Right lung (tissue), 10 donors: ENCODE measurements at places on chromosomes 11 and 22. TPM values are rescaled to one million over a fixed set of nuclear protein-coding genes. Genes with fewer than 3 reads are reported as not detected.

DNA sequence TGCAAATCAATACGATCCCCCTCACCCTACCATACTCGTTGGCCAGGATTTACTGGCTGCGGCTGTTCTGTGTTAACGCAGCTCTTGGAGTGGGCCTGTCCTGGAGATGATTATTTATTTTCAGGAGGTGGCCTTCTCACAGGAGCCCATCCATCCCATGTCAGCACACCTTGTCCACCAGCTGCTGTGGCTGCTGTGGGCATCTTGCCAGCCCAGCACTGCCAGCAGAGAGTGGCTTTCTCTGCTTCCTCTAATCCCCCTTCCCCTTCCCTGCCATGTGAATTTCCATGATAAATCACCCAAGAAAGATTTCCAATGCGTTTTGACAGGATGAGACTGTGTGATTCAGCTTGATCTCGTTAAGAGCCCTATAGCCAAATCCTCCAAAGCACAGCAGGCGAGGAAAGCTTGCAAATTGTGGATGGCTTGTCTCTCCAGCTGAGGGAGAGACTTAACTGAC is 309.1 kb upstream of the C11orf87 start:
- no peak for DNase-seq

GRCh38 chr11:57874981-57875380 is 113.4 kb downstream of the CTNND1 start:
- no peak for DNase-seq

DNA sequence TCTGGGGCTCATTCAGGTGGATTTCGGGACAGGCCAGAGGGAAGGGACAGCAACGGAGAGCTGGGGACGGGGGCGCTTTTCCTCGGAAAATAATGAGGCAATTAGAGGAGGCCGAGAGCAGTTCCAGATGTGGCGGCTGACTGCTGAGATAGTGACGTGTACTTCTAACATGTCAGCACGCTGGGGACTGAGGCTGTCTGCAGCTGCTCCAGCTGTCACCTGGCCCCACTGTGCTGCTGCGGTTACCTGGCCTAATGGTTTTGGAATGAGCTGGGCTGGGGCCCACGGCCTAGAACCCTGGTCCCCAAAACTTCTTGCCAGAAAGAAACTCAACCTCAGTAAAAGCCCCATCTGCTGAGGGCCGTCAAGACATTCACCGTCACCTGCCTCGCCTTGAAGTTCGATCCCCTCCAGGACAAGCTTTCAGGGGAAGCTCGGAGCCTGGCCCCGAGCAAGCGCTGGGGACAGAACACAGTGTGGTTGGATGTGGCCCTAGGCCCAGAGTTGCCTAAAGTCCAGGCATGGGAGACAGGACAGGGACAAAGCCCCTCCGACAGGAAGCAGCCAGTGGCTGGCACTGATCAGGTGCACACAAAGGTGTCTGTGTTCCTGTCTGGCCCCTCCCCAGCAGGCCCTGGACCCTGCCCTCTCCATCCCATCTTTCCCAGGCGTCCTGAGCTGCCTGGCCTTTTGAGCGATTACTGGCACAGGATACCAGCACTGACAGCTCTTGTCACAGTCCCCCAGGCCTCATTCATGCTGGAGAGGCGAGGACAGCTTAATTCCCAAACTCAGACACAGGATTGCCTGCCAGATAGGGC is 22.1 kb downstream of the RPUSD4 start:
- DNase-seq, result no peak

CHEK2 gene
- 25.1 TPM for polyA plus RNA-seq

P4HA3 gene
- 2.7 TPM for polyA plus RNA-seq

DNA sequence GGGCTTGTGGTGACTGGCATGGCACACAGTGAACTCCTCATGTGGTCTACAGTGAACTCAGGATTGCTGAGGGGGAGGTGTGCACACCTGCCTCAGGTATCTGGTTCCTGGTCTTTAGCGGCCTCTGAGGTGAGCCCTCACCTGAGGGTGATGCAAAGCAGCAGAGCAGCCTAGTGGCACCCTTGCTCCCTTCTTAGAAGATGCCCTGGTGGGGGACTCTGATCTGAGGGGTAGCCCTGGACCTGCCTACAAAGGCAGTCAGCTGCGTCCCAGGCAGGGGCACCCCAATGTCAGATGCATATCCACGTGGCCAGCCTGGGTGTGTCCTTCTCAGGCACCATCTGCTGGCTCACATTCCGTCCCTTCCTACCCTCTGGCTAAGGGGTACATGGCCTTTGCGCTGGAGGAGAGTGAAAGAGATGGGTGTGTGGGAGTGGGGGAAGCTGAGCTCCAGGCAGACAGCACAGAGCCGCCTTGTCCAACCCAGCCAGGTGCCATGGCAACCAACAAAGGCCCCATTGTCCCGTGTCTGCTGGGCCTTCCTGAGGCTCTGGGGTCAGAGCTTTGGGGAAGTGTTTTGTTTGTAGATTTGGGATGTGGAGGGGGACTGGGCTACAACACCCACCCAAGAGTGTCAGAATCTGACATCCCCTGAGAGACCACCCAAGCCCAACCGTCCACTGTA is 5.8 kb downstream of the PLEKHB1 start:
- DNase-seq, result peak; percentile 18

DNA sequence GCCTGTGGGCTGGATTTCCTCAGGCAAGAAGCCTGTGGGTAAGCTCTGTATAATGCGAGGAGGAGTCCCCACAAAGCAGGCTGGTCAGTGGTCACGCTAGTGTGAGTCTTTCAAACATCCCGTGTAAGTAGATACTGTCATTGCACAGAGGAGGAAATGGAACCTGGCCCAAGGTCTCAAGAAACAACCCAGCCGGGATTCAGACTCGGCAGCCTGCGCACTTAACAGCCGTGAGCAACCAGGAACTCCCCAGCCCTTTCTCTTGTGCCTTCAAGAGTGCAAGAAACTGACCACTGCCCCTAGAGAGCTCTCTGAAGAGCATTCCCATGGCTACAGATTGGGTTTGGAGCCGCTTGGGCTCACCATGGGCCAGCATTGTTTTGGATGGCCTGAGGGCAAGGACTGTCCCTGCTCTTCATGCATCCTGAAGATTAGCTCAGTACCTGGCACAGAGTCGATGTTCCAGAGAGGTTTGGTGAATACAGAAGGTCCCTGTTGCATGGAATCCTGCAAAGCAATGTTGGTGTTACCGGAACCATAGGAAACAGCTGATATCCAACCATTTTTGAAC is 6.0 kb downstream of the MPST start:
- no peak for DNase-seq

DNA sequence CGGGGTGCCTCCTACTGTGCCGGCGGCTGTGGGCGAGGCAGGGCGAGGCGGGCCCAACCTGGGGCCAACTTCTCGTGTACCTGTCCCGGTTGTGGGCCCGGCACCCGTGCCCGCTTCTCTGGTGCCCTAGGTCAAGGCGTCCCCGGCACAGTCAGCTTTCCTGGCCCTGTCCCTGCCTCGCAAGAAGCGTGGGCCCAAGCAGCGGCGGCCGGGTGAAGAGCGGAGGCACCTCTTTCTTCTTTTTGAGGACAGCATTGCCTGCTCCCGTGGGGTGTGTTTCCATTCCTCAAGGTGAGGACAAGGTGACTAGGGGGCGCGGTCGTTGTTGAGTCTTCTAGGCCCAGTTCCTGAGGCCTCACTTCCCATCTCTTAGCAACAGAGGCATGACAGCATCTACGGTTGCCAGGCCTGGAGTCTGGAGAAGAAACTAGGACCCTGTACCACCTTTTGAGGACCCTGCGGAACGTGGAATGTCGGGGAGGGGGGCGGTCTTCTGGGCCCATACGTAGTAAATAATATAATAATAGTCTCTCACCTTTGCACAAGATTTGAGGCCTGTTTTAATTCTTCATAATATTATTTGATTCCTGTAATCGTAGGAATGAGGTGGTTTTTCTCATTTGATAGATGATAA is 418 bp downstream of the ACO2 start:
- DNase-seq, result no peak

DNA sequence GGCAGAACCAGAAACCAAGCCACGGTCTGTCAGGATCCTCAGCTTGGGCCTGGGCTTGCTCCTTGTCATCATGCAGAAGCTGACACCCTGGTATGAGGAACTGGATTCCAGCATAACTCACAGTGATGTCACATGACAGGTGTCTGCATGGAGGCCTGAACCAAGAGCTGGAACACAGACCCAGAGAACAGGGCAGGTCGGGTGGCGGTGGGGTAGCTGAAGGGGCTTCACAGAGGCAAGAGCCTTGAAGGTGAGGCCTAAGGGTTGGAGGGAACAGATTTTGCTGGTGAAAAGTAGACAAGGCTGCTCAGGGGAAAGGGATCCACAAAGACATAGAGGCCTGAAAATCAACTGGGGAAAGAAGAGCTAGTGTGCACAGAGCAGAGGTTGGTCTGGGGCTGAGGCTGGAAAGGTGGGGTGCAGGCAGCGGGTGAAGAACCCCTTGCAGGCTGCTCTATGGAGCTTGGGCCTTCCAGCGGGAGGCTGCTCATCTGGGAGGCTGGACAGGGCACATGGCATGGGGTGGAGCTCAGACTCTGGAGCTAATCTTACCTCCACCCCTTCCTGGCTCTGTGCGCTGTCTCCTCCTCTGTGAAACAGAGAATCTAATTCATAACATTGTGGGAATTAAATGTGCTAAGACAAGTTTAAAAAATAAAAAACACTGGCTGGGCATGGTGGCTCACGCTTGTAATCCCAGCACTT is 18.4 kb upstream of the RPS3 start:
- DNase-seq, result no peak

IGLL5 gene
- polyA plus RNA-seq, result 0.41 TPM

HTR3B gene
- 0.15 TPM for polyA plus RNA-seq

DNA sequence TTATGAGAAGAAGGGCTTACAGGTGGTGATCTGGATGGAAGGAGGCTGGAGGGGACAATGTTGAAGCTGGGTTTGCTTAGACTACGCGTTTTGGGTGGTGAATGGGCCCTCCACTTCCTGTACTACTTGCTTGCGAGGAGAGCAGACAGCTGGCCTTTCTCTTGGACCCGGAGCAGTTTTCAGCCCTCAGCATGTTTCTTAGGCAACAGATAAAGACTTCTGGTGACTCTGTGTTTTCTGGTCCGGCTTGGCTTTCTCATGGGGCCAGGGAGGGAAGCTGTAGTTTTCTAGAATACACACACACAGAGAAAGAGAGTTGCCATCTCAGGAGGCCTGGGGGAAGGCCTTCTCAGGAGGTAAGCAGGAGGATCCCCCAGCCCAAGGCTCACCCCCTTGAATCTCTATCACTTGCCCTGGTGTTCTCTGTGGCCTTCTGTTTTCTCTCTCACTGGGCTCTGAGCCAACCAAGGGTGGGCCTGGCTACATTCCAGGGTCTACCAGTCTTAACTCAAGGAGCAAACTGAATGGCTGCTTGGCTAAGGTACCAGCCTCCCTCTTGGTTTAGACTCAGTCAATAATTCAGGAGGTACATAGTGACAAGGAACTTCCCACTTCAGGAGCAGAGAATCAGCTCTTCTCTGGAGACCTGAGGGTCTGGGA is 2.4 kb downstream of the CCS start:
- peak; percentile 81 for DNase-seq

DNA sequence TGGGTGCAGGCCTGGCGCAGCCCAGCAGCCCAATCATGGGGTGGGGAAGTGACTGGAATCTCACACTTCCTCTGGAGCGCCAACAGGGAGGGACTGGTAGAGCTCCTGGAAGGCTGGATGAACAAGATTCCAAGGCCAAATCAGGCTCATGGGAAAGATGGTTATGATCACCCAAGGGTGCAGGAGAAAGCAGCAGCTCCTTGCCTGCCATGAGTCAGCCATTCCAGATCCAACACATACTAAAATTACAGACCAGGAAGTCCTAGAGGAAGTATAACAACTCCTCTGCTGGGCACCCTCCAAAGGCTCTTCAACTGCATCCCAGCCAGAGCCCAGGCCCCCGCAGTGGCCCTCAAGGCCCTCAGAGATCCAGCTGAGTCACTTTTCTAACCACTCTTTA is 427.3 kb downstream of the TENM4 start:
- no peak for DNase-seq

CTTN gene
- 147 TPM for polyA plus RNA-seq

GRCh38 chr11:2295971-2296912 is 5.5 kb downstream of the C11orf21 start:
- DNase-seq, result no peak

DNA sequence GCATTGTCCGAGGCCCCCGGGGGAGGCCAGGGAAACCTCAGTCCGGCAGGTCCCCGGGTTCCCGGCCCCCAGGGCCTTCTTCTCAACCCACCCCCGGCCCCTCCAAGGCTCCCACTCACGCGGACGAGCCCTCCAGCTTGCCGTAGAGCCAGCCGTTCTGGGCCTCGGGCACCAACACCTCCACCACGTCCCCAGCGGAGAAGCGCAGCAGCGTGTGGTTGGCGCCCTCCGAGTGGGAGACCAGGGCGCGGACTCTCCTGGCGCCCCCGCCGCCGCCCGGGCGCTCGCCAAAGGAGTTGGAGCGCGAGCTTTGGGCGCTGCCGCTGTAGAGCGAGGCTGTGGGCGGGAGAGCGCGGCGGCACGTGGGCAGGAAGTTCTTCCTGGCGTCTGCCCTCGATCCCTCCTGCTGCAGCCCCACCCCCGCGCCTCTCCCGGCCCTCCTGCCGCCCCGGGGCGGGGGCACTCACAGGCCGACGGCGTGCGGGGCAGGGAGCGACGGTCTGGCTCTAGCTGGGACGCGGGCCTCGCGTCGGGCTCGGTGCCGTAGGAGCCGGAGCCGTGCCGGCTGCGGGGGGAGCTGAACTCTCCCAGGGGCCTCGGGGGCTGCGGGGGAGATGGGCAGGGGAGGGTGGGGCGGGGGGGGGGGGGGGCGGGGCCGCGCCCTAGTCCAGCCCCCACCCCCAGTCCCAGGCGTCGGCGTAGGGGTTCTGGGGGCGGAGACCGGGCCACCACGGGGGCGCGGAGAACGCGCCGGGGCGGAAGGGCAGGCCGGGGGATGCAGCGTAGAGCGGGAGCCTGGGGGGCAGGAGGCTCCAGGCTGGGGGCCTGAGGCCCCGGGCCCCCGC is 4.9 kb upstream of the SLC16A8 start:
- DNase-seq, result no peak

DNA sequence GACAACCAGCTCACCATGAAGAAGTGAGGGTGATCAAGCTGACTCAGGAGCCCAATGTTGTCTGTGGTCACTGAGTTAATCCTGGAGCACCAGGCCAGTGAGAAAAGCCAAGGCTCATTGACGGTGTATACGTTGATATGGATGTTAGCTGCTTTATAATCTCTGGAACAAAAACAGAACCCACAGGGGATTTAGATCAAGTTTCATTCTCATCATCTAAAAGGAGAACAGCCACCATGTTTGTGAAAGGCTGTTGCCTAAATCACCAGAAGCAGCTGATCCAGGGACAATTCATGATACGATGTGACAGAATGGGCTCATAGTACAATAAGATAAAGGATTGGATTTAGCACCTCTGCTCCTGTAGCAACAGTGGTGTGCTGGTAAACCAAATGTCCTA is 68.5 kb downstream of the GDPD4 start:
- no peak for DNase-seq

LRRC32 gene
- polyA plus RNA-seq, result 52.3 TPM

- DNase-seq, result no peak
These were observed 971.7 kb upstream of the CHORDC1 start for GRCh38 chr11:91194546-91194945.

- no peak for DNase-seq
These were observed 9.6 kb upstream of the PDE2A start for GRCh38 chr11:72683782-72684200.
